Astrocyte (in vitro differentiated cells and primary cell): ENCODE measurements at places on chromosomes 5 and 9.

- no peaks in the 10 kb centered on the region for H3K36me3 ChIP-seq
- no peak overlapping the region for H3K4me3 ChIP-seq
- H3K27ac ChIP-seq = no peak overlapping the region
- peak; percentile 49 for DNase-seq
- no peaks in the 10 kb centered on the region for H3K4me1 ChIP-seq
- peaks cover 2% of the 10 kb centered on the region for H3K27me3 ChIP-seq
These were observed 181.3 kb downstream of the SNCAIP start for GRCh38 chr5:122493091-122494021.

GRCh38 chr9:7144265-7145046 is 386.7 kb downstream of the KDM4C start:
- H3K27me3 ChIP-seq = no peaks in the 10 kb centered on the region
- no peak overlapping the region for H3K27ac ChIP-seq
- no peaks in the 10 kb centered on the region for H3K36me3 ChIP-seq
- DNase-seq = no peak
- no peak overlapping the region for H3K4me3 ChIP-seq

DNA sequence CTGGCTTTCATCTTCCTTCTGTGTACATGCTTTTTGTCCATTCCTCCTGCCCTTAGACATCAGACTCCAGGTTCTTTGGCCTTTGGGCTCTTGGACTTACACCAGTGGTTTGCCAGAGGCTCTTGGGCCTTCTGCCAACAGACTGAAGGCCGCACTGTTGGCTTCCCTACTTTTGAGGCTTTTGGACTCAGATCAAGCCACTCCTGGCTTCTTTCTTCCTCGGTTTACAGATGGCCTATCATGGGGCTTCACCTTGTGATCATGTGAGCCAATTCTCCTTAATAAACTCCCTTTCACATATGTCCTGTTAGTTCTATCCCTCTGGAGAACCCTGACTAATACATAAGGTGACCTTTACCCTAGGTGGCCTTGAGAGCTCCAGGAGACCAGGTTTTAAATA is 189.1 kb upstream of the CCNG1 start:
- no peak overlapping the region for H3K4me3 ChIP-seq
- no peaks in the 10 kb centered on the region for H3K27me3 ChIP-seq
- H3K36me3 ChIP-seq = no peaks in the 10 kb centered on the region
- peak overlapping the region; percentile 83 for H3K27ac ChIP-seq
- peaks cover 11% of the 10 kb centered on the region for H3K4me1 ChIP-seq

GRCh38 chr5:157172403-157172802 is 6.3 kb upstream of the GARIN3 start:
- peaks cover 4% of the 10 kb centered on the region for H3K27me3 ChIP-seq
- no peaks in the 10 kb centered on the region for H3K36me3 ChIP-seq
- H3K4me3 ChIP-seq = no peak overlapping the region
- H3K27ac ChIP-seq = no peak overlapping the region

GRCh38 chr5:97501286-97501964 is 318.4 kb upstream of the RIOK2 start:
- H3K27ac ChIP-seq = peak overlapping the region; percentile 26
- no peak overlapping the region for H3K4me3 ChIP-seq
- no peaks in the 10 kb centered on the region for H3K36me3 ChIP-seq
- H3K27me3 ChIP-seq = no peaks in the 10 kb centered on the region

DNA sequence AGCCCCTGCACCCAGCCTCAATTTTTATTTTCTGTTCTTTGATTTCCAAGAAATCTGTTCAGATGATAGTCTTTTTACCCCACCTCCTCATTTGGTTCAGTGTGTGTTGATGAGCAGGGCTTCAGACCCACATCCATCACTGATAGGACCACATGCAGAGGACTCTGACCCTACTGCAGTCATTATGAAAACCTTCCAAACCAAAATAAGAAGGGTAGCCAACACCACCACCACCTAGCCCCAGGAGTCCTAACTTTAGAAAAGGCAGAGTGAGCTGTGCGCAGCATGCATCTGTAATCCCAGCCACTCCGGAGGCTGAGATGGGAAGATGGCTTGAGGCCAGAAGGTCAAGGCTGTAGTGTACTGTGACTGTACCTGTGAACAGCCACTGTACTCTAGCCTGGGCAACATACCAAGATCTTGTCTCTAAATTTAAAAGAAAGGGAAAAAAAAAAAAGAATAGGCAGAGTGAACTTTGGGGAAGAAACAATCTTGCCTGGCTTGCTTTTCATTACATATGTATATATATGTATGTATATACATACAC is 13.0 kb downstream of the CDKN2AIPNL start:
- no peak overlapping the region for H3K4me3 ChIP-seq
- DNase-seq = no peak
- no peak overlapping the region for H3K27ac ChIP-seq
- no peaks in the 10 kb centered on the region for H3K27me3 ChIP-seq
- peaks cover 20% of the 10 kb centered on the region for H3K36me3 ChIP-seq
- no peaks in the 10 kb centered on the region for H3K4me1 ChIP-seq

DNA sequence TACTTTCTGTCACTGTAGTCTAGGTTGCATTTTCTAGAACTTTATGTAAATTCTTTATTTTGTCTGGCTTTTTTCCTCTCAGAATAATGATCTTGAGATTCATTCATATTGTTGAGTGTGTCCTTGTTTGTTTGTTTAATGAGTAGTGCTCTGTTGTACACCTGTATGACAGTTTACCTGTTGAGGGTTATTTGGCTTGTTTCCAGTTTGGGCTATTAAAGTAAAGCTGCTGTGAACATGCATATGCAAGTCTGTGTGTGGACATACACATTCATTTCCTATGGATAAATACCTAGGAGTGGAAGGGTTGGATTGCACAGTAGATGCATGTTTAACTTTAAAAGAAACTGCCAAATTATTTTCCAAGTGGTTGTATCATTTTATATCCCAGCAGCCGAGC is 30.4 kb downstream of the MVB12B start:
- H3K4me1 ChIP-seq = no peaks in the 10 kb centered on the region
- H3K27me3 ChIP-seq = no peaks in the 10 kb centered on the region

DNA sequence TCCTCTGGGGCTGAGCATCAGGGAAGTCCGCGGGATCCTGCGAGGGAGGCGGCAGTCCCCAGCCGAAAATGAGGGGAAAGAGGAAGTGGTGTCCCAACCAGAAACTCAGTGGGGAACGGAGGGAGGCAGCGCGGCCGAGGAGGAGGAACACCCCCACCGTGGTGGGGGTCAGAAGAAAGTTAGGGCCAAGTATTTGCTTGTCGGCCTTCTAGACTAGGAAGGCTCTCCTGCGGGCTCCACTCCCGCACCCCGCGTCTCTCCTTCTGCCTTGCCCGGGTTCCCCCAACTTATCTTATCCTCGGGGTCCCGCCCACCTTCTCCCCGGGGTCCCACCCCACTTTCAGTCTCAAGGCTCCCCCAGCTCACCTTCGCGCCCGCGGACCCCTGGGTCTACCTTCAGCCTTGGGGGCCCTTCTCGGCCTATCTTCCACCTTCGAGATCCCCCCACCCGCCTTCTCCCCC is 557 bp upstream of the PHF2 start:
- DNase-seq = no peak
- H3K4me3 ChIP-seq = peak overlapping the region; percentile 69
- H3K27me3 ChIP-seq = no peaks in the 10 kb centered on the region
- no peaks in the 10 kb centered on the region for H3K36me3 ChIP-seq
- peaks cover 18% of the 10 kb centered on the region for H3K4me1 ChIP-seq
- peak overlapping the region; percentile 27 for H3K27ac ChIP-seq

- peaks cover 36% of the 10 kb centered on the region for H3K4me1 ChIP-seq
- no peak overlapping the region for H3K4me3 ChIP-seq
- H3K27ac ChIP-seq = no peak overlapping the region
- no peaks in the 10 kb centered on the region for H3K27me3 ChIP-seq
- DNase-seq = no peak
These were observed 93.6 kb downstream of the TRIO start for GRCh38 chr5:14236757-14237156.

DNA sequence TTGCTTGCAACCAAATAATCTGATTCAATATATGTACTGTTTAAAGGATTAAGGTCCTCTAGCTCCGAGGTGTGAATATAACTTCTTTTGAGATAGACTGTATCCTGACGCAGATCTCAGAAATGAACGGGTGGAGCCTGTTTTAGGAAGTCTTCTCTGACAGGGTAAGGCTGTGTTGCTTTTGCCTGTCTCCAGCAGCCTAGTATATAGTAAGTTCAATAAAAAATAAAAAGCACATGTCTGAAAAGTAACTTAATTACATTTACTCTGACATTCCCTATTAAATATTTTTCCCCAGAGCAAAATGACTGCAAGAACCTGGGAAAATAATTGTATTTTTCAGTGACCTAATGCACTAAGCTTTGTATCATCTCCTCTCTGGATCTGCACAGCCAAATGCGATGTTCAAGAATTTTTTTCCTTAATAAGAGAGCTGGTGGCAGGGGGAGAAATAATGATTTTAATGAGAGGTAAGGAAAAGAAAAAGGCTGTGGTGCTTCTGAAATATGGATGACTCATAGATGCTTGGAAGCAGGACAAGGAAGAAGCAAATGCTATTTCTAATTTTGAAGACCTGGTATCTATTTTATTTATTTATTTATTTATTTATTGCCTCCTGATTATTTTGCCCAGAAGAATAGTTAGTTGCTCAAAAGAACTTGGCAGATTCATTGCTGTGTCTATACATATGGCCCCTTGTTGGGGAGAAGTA is 7.3 kb downstream of the PPP3R2 start:
- H3K27me3 ChIP-seq = peaks cover 4% of the 10 kb centered on the region
- H3K4me3 ChIP-seq = no peak overlapping the region
- no peak for DNase-seq
- H3K36me3 ChIP-seq = no peaks in the 10 kb centered on the region

GRCh38 chr5:171367424-171368370 is 20.0 kb upstream of the NPM1 start:
- H3K36me3 ChIP-seq = no peaks in the 10 kb centered on the region
- no peak overlapping the region for H3K27ac ChIP-seq
- peaks cover 9% of the 10 kb centered on the region for H3K27me3 ChIP-seq
- H3K4me1 ChIP-seq = no peaks in the 10 kb centered on the region
- peak; percentile 89 for DNase-seq

DNA sequence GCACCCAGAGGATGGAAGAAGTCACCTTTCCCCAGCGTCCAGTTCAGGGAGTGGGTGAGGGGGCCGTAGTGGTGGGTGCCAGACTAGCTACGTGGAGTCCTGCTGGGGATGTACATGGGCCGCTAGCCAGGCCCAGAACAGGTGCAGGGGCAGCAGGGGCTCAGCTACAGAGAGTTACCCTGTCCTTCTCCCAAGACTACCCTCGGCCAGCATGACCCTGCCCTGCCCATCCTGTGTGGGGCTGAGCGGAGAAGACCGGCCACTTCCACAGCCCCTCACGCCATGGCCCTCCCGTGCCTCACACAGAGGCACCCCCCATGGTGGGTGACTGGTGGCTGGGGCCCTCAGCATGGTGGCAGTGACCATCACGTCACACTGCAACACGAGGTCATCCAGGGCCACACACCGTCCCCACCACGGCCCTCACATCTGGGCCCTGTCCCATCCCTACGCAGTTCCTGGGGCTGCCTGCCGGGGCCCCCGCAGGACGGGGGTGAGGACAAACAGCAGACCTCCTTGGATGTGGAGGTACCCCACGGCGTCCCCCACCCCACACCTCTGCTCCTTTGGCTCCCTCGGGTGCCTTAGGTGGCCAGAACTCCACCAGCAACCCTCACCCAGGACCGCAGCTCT is 977 bp upstream of the DPP7 start:
- no peaks in the 10 kb centered on the region for H3K27me3 ChIP-seq
- H3K4me1 ChIP-seq = no peaks in the 10 kb centered on the region
- no peak overlapping the region for H3K4me3 ChIP-seq
- DNase-seq = no peak

DNA sequence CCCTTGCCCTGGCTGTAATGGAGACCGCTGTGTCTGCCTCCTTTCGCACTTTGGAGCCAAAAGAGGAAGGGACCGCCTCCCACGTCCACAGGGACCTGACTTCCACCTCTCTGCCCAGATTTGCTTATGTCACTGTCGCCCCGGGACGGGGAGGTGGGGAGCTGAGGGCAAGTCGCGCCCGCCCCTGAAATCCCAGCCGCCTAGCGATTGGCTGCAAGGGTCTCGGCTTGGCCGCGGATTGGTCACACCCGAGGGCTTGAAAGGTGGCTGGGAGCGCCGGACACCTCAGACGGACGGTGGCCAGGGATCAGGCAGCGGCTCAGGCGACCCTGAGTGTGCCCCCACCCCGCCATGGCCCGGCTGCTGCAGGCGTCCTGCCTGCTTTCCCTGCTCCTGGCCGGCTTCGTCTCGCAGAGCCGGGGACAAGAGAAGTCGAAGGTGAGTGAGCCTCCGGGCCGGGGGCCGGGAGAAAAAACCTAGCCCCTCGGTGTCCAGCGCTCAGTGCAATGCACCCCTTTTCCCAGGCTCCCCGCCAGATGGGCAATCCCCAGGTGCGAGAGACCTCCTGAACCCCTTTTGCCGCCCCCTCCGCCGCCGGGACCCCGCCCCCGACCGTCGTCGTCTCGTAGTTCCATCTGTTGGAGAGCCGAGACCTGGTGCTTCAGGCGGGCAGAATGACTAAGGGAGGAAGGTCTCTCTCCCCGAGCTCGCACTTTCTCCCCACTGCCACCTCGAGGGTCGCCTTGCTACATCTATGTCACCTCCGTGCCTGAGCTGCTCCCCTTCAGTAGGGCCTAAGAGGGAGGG is at the start of gene GPX3:
Gene GPX3, plus strand, starts transcription at position 288 of the 807 bp plus-strand sequence. Its CDS starts 64 bp downstream, at position 352.
- H3K27ac ChIP-seq = no peak within 1 kb of the TSS
- no peaks in the 10 kb centered on the region for H3K27me3 ChIP-seq
- no peaks in the 10 kb centered on the region for H3K36me3 ChIP-seq
- H3K4me1 ChIP-seq = peaks cover 10% of the 10 kb centered on the region
- DNase-seq = peak; percentile 32

DNA sequence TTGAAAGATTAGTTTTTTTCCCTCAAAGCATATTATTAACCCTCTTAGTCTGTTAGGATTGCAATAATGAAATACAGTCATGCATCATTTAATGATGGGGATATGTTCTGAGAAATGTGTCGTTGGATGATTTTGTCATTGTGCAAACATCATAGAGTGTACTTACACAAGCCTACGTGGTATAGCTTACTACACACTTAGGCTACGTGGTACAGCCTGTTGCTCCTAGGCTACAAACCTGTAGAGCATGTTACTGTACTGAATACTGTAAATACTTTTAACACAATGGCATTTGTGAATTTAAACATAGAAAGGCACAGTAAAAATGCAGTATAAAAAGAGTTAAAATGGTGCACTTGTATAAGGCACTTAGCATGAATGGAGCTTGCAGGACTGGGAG is 132.7 kb downstream of the PDE8B start:
- no peak for DNase-seq
- no peaks in the 10 kb centered on the region for H3K36me3 ChIP-seq
- H3K4me1 ChIP-seq = no peaks in the 10 kb centered on the region
- H3K27ac ChIP-seq = no peak overlapping the region
- no peak overlapping the region for H3K4me3 ChIP-seq
